ENCODE measurements at places on chromosomes 2 and 18.

GRCh38 chr2:71798266-71799012, 345.1 kb downstream of the DYSF start:
- H3K36me3 ChIP-seq, result no peaks in the 10 kb centered on the region
- H3K4me1 ChIP-seq, result peaks cover 5% of the 10 kb centered on the region
- no peak overlapping the region for H3K4me3 ChIP-seq
- peaks cover 31% of the 10 kb centered on the region for H3K27me3 ChIP-seq
- DNase-seq, result peak; percentile 61

DNA sequence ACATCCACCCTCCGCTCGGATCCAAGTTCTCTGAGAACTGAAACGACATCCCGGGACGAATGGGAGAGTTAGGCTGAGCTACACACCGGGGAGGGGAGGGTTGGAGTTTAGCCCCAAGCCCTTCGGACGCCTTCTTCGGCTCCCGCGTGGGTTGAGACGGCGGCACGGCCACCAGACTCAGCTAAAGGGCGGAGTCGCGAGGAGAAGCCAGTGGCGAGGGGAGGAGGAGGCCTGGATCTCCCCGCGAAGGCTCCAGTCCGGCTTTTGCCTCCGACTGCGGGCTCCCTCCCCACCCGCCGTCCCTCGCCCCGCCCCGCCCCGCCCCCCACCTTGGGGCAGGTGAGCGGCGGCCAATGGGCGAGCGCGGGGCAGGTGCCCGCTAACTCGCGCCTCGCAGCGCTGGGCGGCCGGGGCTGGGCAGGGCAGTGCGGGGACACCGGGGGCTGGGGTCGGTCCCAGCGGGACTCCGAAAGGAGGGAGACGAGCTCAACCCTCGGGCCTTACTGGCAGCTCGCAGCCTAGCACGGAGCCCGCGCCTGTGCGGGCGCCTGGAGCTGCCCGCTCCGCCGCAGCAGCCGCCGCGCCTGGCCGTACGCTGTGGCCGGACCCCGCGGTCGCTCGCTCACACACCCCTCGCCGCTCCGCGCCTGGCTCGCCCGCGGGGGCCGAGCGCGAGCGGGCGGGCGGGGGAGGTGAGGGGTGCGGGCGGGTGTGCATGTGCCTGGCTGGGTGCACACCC, at the start of gene EMX1:
TSS of gene EMX1 (plus strand) at position 382 of the 739 bp plus-strand sequence. CDS start at position 716, 334 bp downstream.
- H3K4me3 ChIP-seq, result peak within 1 kb of the TSS; percentile 83
- no peaks in the 10 kb centered on the region for H3K36me3 ChIP-seq
- H3K27ac ChIP-seq, result peak within 1 kb of the TSS; percentile 12
- H3K4me1 ChIP-seq, result peaks cover 41% of the 10 kb centered on the region
- H3K27me3 ChIP-seq, result peaks cover 85% of the 10 kb centered on the region
- DNase-seq, result peak; percentile 60

GRCh38 chr2:231429152-231429551, 33.6 kb downstream of the B3GNT7 start:
- H3K4me3 ChIP-seq, result no peak overlapping the region
- H3K27me3 ChIP-seq, result peaks cover 8% of the 10 kb centered on the region
- H3K36me3 ChIP-seq, result no peaks in the 10 kb centered on the region
- H3K4me1 ChIP-seq, result peaks cover 15% of the 10 kb centered on the region

- peaks cover 13% of the 10 kb centered on the region for H3K27me3 ChIP-seq
- no peak for DNase-seq
- no peak overlapping the region for H3K27ac ChIP-seq
- H3K4me1 ChIP-seq, result no peaks in the 10 kb centered on the region
Observed at GRCh38 chr2:109472974-109473373, 140.8 kb downstream of the SEPTIN10 start.

All from HepG2 (cell line).